ENCODE measurements at places on chromosomes 3 and 15.
A peak's percentile ranks its signal among the peaks of the same experiment; 100 is the strongest.

GRCh38 chr3:59473636-59474035, 423.8 kb upstream of the CFAP20DC start:
- no peak for DNase-seq

DNA sequence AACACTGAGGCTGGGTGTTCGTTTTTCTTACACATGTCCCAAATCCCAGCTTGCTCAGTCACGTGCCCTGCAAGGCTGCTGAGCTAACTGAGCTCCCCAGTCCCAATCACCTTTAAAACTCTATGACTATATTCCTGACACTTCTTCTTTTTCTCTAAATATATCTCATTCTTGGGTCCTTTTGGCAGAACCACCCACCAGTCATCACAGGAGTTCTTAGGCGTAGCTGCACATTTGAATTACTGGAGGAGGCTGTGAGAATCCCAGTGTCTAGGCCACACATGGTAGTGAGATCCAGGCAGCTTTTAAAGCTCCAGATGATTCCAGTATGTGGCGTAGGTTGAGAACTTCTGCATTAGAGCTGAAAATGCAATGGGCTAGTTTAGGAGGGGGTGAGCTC, 66.3 kb downstream of the ST8SIA2 start:
- no peak for DNase-seq

DNA sequence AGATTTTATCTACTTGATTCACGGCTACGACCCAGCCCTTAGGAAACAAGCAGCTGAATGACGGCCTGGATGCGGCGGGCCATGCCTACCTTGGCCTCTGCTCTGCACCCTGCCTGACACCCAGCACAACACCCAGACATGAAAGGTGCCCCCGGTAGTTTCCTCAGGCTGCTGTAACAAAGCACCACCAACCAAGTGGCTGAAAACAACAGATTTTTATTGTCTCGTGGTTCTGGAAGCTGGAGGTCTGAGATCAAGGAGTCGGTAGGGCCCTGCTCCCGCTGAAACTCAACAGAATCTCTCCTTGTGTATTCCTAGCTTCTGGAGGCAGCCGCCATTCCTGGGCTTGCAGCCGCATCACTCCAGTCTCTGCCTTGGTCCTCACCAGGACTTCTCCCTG, 111.7 kb downstream of the ADCY5 start:
- DNase-seq = no peak

- no peak for DNase-seq
These were observed 16.9 kb downstream of the MCCC1 start for GRCh38 chr3:183082355-183082915.

- no peak for DNase-seq
These were observed 422.8 kb downstream of the SI start for GRCh38 chr3:164655462-164655861.

- no peak for DNase-seq
These were observed 56.6 kb upstream of the CSTA start for GRCh38 chr3:122268257-122269024.

GRCh38 chr3:147157631-147158030, 248.7 kb downstream of the ZIC4 start:
- DNase-seq = no peak

GRCh38 chr15:25596644-25597562, 158.1 kb upstream of the UBE3A start:
- no peak for DNase-seq

DNA sequence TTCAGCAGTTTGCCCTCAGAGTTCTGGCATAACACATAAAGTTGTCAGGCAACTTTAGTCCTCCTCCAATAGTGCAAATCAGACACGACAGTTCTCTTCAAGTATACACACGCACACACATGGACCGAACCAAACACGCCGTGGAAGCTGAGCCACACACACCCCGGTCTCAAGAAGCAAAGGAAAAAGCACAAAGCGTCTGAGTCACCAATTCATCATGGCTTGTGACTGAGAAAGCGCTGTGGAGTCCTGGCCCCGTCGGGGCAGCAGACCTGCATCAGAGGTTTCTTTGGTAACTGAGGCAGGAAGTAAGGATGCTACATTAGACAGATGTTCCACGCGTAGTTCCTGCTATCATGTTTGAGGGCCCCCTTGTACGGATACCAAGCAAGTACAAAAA, 85.7 kb downstream of the VGLL4 start:
- no peak for DNase-seq

GRCh38 chr3:37768107-37768809, 93.4 kb upstream of the CTDSPL start:
- DNase-seq = no peak

GRCh38 chr3:197256836-197257444, 41.5 kb downstream of the DLG1 start:
- DNase-seq = peak; percentile 31

- no peak for DNase-seq
These were observed 197.5 kb upstream of the C2CD4B start for GRCh38 chr15:62362608-62363007.

DNA sequence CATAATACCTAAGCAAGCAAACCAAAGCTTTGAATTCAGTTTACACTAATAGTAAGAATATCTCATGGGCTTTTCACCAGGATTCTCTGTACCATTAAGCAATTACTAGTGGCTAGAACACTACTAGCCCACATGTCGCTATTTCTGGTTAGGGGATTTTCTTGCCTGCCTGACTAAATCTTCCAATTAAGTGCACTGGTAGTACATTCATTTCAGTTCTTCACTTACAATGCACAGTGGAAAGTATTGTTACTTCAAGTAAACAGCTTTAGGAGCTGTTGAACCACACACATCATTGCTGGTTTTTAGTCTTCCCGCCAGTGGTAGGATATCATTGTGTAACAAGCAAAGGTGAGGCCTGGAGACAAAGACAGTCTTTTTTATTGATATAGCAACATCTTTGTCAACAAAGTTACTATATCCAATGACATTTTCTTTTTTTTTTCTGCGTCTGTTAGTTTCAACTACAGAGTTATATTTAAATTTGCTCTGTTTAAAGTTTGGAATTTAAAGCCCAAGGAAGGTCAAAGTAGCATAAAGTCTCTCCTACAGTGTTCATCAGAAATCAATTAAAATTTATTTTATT, 826.8 kb upstream of the NR2F2 start:
- DNase-seq = no peak

DNA sequence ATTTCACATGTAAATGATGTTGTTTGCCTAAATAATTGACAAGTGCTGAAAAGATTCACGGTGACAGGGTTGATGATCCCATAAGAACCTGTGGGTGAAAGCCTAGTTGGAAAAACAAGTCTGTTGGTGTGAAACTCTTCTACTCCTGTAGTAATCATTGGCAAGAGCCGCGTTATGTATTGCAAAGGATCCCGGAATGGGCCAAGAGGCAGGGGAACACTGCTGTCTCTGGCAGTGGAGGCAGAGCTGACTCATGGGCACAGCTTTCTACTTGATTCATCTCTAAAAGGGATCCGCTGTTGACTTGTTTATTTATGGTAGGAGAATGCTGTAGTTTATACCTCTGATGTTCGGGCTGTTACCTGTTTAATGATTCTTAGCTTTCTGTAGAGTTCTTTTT, 63.1 kb downstream of the MAP6D1 start:
- no peak for DNase-seq

GRCh38 chr15:91456921-91457320, 356.9 kb downstream of the SV2B start:
- DNase-seq = no peak

Data from activated naive CD4-positive, alpha-beta T cell treated with anti-CD3 and anti-CD28 coated beads, Interleukin-2, amount 50 U/mL, for 72 hours (primary cell).